ENCODE measurements at places on chromosomes 3 and 15. TPM values are rescaled to one million over a fixed set of nuclear protein-coding genes. Genes with fewer than 3 reads are reported as not detected.

DNA sequence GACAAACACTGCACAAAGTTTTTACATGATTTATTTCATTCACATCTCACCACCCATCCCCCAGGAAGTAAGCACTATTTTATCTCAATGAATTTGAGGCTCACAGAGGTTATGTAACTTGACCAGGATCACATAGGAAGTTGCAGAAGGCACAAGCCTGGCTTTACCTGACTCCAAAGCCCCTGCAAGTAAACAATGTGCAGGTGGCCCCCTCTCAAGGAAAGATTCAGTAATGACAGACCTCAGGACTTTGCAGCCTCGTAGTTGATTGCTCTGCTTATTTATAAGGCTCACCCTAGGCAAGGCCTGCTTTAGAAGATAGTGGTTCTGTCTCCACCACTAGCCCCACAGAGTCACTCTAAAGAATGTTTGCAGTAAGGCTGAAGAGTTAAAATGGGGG, 79.8 kb upstream of the MDFIC2 start:
- DNase-seq: no peak

The PIERCE2 gene
- total RNA-seq: 0.44 TPM

DNA sequence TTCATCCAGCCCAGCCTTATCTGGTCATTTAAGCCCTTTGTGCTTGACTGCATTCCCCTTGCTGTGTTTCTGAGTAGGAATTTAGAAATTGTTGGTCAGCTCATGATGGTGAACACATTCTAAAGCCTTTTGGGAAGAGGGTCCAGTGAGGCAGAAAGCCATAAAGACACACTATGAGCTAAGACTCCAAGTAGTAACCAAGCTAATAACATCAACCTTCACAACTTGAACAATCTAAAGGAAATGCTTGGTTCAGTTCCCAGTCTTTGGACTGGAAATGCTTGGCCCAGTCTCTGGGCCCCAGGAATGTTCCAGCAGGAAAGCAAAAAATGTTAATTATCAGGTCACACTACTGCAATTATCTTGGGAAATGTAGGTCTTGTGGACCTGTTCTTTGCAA, 7.7 kb downstream of the PLSCR1 start:
- DNase-seq: no peak

The ALPK3 gene
- 0.07 TPM for total RNA-seq

The C3orf62 gene
- total RNA-seq: 6.1 TPM

The GP5 gene
- 0.31 TPM for total RNA-seq

The NR2E3 gene
- not detected for total RNA-seq

DNA sequence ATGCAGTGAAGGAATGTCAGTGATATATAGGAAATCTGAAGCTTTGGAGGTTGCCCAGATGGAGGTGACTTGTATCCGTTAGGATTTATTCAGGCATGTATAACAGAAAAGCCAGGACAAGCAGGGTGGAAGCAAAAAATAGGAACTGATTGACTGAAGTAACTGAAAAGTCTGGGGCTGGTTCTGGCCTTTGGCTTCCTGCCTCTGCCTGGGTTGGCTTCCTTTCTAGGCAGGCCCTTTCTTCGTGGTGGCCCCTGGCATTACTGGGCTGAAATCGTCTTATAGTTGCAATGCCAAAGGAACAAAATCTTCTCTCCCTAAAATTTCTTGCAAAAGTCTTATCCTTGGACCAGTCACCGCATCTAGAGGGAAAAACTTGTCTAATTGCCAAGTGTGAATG, 386.1 kb downstream of the PTPRG start:
- DNase-seq: no peak

- no peak for DNase-seq
Observed at GRCh38 chr3:136811701-136812100, 7.2 kb upstream of the SLC35G2 start.

The CTXN2 gene
- not detected for total RNA-seq

DNA sequence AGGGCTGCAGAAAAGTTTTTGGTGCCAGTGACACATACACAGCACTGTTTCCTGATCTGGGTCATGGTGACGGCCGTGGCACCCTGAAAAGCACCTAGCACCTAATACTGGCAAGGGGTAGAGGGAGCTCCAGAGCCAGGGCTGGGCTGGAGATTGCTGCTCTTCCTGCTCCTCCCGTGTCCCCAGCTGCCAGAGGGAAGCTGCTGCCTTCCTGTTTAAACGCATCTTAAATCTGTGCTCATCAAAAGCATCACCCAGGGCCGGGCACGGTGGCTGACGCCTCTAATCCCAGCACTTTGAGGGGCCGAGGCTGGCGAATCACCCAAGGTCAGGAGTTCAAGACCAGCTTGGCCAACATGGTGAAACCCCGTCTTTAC, 156.7 kb upstream of the MEF2A start:
- DNase-seq: no peak

The UNC13C gene
- total RNA-seq: not detected

DNA sequence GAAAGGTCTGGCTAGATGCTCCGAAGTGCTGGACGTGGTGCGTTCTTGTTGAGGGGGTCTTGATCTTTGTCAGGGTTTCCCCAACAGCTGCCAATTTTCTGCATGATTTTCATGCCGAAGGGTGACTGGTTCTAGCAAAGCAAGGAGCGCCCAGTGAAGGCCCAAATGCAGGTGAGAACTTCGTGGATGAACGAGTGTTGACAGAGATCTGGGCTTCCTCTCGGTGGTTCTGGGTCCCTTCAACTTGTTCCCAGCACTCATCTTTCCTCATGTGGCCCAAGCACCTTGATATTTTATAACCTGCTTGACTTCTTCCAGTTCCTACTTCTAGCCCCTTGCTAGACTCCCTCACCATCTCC, 40.8 kb upstream of the TFRC start:
- no peak for DNase-seq

The A4GNT gene
- total RNA-seq: not detected

DNA sequence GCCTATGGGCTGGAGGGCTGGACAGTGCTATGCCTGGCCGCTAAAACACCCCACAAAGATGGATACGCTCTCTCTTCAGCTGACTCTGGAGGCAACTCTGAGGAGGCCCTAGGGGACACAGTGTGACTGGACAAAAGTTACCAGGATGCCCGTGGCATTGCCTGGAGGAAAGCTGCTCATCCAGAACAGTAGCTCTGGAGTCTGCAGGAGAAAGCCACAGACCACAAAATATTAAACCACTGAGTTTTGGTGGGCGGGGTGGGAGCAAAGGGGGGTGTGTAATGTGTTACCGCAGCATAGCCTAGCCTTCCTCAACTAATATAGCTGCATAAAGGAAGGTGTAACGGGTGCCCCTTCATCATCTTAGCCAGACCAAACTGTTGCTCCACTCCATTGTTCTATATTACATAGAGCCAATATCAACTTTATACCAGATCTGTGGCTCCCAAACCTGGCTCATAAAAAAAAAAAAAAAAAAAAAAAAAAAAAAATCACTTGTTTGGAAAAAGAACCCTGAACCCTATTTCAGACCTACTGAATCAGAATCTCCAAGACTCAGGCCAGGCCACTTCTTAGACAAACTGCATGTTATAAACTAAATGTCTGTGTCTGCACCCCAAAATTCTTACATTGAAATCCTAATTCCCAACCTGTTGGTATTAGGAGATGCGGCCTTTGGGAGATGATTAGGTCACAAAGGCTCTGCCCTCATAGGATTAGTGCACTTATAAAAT, 132.6 kb downstream of the TNIK start:
- no peak for DNase-seq

- no peak for DNase-seq
Observed at GRCh38 chr15:83960192-83960829, 275.3 kb upstream of the GOLGA6L4 start.

GRCh38 chr15:64524778-64525177, 64.4 kb downstream of the ZNF609 start:
- no peak for DNase-seq

DNA sequence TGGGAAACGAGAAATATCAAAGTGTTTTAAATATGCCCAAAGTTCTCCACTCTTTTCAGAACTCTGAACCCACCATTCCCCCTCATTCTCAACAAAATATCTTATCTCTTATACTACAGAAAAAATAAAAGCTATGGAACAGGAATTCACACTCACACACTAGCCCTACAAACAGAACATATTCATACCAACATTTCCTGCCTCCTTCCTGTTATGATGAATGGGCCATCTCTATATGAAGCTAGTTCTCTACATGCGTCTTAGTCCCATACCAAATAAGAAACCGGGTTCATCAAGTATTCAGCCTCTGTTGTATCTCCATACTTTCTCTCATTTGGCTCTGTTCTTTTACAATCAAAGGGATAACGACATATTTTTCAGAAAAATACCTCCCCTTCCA, 72.6 kb downstream of the PLSCR2 start:
- DNase-seq: no peak

The ADGRG7 gene
- not detected for total RNA-seq

- no peak for DNase-seq
Observed at GRCh38 chr3:152026033-152026556, 152.7 kb downstream of the SUCNR1 start.

DNA sequence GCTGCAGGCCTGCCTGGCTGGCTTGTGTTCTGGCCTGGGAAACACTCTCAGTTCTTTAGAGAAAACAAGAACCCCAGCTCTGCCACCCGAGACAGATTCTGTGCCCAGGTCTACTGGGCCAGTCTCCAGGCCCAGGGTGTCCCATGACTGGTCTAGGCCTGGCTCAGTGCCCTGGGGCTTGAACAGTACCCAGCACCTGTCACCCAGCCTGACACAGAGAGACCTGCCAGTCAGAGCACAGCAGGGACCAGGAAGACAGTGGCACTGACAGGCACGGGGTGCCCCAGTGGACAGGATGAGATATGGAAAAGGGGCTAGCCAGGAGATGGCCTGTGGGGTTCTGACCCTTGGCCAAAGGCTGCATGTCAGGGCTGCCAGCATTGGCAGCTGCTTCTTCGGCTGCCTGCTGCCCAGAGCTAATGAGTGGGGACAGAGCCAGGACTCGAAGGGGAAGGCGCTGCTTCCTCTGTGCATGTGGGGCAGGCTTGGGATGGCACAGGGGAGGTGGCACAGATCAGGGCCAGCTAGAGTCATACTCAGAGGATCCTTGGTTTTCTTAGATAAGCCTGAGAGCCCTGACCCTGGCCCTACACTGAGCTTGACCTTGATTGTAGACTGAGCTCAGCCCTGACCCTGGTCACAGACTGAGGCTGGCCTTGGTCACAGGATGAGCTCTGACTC, 15.1 kb downstream of the CCDC33 start:
- no peak for DNase-seq

The GMNC gene
- total RNA-seq: not detected

The TMIE gene
- not detected for total RNA-seq

The SLCO2A1 gene
- total RNA-seq: not detected

GRCh38 chr3:25293736-25294135, 134.3 kb upstream of the RARB start:
- no peak for DNase-seq

DNA sequence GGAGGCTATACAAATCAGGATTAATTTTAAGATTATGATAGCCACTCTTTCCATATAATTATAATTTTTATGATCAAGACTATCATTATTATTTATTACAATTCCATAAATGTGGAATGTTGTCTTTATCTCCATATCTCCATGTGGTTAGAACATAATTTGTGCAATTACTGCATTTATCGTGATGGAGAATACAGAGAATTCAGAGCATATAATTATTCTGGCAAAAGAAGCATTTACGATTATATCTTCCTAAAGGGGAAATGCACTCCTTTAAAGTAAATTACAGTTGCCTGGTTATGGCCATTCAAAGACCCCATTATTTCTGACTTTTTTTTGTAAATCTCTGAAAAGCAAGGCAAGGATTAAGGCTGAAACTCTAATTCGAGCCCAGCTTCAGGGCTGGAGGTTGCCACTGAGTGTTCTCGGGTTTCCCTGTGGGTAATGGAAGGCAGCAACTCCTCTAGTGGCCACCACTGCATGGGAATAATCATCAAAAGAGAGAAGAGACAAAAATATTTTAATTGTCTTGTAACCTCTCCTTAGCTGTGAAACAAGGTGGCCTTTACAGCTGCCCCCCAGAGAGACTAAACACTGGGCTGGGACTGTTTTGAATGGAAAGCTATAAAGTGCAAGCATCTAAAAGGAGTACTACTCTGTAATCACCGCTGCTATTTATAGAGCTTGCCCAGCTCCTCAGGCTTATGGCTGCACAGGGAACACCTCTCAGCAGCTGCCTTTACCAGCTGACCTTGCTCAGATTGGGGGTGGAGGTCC, 59.8 kb upstream of the PRTG start:
- no peak for DNase-seq

GRCh38 chr3:153293265-153293664, 131.2 kb downstream of the RAP2B start:
- DNase-seq: no peak

- DNase-seq: no peak
Observed at GRCh38 chr3:173007079-173007723, 133.8 kb downstream of the SPATA16 start.

DNA sequence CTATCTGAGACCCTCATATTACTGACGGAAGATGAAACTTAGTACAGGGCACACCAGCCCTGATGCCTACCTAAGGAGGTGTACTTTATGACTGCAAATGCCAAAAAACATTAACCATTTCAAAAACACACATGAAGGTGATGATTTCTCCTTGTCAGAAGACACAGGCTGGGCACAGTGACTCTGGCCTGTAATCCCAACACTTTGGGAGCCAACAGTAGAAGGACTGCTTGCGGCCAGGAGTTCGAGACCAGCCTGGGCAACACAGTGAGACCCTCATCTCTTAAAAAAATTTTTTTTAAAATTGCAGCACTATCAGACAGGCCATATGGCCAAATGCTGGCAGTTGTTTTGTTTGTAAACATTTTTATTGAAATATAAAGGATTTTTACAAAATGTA, 73.5 kb downstream of the LRIG1 start:
- no peak for DNase-seq

GRCh38 chr3:10709110-10709781, 106.8 kb upstream of the SLC6A11 start:
- DNase-seq: no peak

DNA sequence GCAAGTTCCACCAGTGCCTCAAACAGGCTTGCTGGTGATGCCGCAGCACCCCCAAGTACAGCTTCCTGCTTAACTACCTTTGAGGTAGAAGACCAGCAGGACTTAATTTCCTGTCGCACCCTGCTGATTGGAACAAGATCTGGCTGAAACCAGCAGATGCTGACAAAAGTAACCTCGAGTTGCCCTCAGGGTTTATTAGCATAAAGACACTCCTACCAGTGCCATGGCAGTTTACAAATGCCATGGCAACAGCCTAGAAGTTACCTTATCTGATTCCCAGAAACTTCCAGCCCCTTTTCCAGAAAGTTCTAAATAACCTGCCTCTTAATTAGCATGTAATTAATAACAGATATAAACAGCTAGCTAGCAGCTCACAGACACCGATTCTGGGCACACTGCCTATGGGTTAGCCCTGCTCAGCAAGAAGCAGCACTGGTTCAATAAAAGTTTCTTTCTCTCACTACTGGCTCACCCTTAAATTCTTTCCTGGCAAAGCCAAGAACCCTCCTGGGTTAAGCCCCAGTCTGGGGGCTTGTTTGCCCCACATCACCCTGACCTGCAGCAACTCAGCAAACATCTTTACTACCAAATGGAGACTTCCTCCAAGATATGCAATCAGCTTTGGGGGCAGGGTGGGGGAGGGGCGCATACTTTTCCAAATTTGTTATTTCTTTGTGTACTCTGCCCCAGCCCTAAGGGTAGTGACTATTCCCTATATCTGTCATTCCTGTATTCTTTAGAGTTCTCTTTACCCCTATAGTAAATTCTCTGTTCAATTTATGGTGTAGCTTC, 54.2 kb downstream of the MAP4 start:
- peak; percentile 4 for DNase-seq

The C3orf70 gene
- total RNA-seq: 0.07 TPM

- no peak for DNase-seq
Observed at GRCh38 chr3:157423337-157423736, 13.3 kb upstream of the PTX3 start.

- no peak for DNase-seq
Observed at GRCh38 chr3:101725194-101725889, 928 bp downstream of the CEP97 start.

The TRPM1 gene
- not detected for total RNA-seq

The ZNF80 gene
- 2.3 TPM for total RNA-seq

GRCh38 chr15:44705986-44706385, 5.1 kb downstream of the PATL2 start:
- DNase-seq: no peak
